Activated T-cell treated with anti-CD3 and anti-CD28 coated beads for 1 hour (primary cell): ENCODE measurements at places on chromosomes 4 and X.
A peak's percentile ranks its signal among the peaks of the same experiment; 100 is the strongest.

DNA sequence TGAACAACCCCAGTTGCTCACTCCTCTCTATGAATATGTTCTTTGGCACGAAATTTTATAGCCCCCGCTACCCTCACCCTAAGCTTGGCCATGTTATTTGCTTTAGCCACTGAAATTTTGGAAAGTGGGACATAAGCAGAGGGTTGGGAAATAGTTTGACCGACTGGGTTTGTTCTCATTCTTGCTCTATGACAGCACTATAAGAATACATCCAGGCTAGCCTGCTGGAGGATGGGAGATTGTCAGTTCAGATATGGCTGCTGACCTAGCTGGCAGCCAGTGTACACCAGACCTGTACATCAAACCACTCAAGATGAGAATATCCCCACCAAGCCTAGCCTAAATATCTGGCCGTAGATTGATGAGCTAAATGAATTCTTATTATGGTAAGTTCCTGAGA, 298.1 kb downstream of the PDGFC start:
- no peak for DNase-seq

GRCh38 chrX:38839277-38839676, 38.0 kb downstream of the MID1IP1 start:
- DNase-seq, result no peak

GRCh38 chr4:86497131-86497530, 97.0 kb upstream of the PTPN13 start:
- DNase-seq, result no peak

GRCh38 chrX:11215191-11215921, 77.9 kb upstream of the AMELX start:
- DNase-seq, result no peak

DNA sequence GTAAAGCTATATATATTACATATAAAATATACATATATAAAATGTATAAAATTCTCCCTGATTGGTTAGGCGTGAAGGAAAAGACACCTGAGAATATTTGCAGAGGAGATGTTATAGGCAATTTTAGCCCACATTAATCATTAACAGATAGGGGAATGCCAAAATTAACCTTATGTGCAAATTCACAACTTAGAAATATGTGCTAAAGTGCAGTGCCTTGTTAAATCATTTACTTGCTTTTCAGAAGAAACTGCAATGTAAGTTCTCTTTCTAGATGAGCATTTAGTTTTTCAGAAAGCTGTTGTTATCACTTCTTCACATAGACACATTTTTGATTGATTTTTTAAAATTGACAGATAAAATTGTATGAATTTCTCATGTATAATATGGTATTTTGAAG, 5.6 kb downstream of the TASL start:
- DNase-seq, result no peak

DNA sequence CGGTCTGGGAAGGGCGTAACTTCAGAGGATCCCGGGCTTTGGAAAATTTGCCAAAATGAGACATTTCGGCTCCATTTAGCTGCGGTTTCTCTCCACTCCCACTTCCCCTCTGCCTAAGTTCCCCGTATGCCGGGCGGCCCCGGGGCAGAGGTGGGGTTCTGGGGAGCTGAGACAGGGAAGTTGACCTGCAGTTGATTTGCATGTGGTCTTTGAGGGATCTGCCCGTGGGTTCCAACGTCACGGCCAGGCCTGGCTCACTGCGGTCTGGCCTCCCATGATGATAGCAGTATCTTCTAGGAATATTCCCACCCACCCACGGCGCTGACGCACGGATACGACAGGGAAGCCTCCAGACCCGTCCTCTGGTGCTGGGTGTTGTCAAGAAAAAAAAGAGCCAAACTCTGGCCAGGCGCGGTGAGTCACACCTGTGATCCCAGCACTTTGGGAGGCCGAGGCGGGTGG, 27.3 kb upstream of the CRLF2 start:
- no peak for DNase-seq

GRCh38 chr4:102355748-102356147, 10.5 kb upstream of the SLC39A8 start:
- DNase-seq, result no peak

GRCh38 chrX:104343428-104344129, 88.8 kb upstream of the ESX1 start:
- DNase-seq, result peak; percentile 0

- no peak for DNase-seq
Observed at GRCh38 chr4:72208421-72209075, 176.7 kb downstream of the NPFFR2 start.
